ENCODE measurements at places on chromosomes 3 and 15.

DNA sequence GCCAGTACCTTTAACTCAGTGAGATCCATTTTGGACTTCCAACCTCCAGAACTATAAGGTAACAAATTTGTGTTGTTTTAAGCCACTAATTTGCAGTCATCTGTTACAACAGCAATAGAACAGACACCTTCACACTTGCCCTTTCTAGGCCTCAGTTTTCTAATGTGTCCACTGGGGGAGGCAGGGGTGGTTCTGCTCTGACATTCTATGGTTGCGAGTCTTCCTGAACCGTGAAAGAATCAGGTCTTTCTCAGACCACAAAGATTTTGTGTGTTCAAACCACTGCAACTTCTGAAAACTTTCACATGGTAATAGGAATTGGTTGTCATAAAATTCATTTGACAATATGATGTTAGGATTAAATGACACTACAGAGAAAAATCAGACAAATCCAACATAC, 26.8 kb upstream of the CSTA start:
- DNase-seq, result no peak

DNA sequence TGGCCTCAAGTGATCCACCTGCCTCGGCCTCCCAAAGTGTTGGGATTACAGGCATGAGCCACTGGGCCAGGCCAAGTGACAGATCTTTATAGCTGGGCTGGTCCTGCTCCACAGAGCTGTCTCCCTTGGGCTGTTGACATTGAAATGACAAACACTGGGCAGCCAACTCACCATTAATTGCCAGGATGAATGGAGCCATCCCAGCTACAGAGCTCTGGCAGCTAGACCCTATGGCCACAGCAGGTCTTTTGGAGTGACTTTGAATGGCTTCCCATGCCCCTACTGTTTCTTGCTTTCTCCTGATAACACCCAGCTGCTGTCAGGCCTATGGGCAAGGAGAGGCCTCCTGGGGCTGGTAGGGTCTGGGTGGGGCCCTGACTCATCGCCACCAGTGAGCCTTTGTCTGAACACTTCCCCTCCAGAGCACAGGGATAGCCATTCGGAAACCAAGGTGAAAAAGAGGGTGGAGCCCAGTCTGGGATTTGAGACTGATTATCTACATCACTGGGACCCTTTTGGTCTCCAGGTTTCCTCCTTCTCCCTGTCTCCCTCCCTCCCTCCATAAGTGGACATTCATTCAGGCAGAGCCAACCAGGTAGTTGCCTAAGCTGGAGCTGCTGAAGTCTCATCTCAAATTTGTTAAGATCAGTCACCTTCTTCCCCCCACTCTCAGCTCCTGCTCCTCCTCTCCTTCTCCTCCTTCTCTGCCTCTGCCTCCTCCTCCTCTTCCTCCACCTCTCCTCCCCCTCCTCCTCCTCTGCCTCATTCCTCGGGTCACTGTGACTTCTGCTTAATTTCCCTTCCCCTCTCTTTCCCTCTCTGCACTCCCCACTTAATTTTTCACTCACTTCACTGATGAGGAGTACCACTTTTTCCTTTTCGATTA, 34.0 kb downstream of the BHLHE40 start:
- DNase-seq, result no peak

GRCh38 chr3:188231456-188231855, 77.5 kb downstream of the LPP start:
- no peak for DNase-seq

DNA sequence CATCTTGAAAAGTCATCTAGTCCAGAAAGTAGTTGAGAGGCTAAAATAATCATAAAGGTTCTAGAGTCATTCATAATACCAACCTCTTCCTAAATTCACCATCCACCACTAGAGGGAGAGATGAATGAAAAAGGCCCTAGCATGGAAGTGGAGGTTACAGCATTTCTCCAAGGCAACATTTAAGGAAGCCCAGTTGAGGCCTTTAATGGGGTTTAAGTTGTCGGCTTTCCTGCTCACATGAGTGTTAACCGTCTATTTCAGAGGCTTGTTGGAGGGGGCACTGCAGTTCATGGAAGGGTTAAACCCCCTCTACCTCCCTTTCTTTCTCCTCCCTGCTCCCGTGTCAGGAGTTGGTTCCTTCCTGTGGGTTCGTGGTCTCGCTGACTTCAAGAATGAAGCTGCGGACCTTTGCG, 3.8 kb upstream of the SLCO3A1 start:
- no peak for DNase-seq

- no peak for DNase-seq
Observed at GRCh38 chr3:194691481-194692283, 6.0 kb downstream of the FAM43A start.

- DNase-seq, result no peak
Observed at GRCh38 chr15:56053046-56053400, 59.6 kb upstream of the NEDD4 start.

DNA sequence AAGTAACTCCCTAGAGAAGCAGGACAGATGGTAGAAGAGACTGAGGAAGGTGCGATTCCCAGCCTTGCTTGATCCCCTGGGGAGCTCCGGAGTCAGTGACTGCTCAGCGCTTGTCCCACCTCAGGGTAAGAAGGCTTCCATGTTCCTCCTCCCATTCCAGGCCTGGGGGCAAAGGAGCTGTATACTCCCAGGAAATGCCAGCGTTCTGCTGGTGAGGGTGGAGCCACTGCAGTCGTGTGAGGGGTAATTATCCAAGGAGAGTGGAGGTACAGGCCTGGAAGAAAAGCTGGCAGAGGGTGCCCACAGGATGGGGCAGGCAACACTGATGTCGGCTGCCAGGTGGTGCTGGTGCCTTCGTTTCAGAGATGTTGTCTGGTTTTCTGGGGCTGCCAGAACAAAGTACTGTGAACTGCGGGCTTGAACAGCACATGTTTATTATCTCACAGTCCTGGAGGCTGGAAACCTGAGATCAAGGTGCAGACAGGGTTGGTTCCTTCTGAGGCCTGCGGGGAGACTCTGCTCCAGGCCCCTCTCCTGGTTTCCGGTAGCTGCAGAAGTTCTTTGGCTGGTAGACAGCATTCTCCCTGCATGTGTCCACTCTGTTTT, 12.1 kb upstream of the APBA2 start:
- no peak for DNase-seq

DNA sequence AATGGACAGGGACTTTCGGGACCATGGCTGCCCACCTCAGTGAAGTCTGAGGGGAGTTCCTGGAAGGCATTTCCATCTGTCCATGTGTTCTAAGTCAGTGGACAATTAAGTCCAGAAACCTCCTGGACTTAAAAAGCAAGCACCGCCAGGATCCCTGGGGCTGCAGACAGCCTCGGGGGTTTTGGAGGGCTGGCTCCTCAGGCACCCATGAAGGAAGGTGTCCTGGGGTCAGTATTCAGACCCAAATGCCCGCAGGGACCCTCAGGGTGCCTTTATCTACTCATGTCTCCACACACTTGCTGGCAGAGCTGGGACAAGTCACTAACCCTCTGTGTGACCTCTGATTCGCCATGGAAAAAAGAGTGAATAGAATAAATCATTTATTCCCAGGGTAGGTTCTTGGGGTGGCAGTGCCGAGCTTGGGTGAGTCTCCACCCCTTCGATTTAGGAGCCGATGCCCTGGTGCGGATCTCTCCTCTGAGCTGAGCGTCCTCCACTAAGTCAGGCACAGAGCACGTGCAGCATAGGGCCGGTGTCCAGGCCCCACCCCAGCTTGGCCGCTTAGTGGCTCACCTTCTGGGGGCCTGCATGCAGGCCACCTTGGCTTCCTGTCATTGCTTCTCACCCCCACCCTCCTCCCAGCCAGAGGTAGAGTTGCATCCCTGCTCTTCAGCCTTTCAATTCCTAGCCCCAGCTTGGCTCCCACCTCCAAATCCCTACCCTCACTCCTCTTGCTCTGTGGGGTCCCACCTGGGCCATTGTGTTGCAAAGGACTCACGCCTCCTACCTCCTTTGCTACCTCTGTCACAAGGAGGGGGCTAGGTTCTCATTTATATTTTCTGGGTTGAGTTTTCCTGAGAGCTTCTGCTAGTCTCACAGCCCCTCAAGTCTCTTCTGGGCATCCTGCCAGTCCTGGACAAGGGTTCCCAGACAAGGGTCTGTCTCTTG, 19.9 kb downstream of the SLC6A6 start:
- DNase-seq, result no peak

GRCh38 chr15:48566668-48567067, 78.8 kb downstream of the FBN1 start:
- no peak for DNase-seq

GRCh38 chr3:34957677-34958076, 681.6 kb upstream of the ARPP21 start:
- no peak for DNase-seq

DNA sequence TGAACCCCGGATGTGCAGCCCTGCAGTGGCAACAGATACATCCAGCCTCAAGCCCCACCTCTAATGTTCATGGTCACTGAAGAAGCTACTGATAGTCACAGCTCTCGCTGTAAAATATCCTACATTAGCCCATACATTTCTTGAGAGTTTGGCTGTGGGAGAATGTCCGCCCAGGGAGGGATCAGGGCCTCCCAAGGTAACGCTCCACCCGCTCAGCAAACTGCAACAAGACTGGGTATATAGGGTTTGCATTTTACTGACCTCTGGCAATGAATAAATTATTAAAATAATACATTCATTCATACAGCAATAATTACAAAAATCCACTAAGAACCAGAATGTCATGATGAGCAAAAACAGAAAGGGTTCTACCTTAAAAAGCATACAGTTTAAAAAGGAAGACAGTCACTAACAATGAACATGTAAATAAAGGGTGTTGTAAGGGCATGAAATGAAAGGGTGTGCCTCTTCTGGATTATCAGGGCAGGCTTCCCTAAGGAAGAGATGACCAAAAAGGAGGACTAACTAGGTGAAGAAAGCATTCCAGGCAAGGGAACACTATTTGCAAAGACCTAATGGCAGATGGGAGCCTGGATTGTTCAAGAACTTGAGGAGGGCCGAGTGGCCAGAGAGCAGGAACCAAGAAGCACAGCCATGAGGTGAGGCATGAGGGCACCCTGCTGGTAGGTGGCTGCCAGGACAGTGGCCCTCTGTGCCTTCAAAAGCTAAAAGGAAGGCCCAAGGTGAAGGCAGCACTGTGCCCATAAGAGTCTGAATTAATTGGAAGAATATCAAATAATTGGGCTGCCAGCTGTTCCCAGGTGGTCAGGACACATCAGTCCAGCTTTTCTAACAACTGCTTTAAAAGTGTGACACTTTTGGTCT, 28.1 kb upstream of the CTDSPL start:
- DNase-seq, result no peak

DNA sequence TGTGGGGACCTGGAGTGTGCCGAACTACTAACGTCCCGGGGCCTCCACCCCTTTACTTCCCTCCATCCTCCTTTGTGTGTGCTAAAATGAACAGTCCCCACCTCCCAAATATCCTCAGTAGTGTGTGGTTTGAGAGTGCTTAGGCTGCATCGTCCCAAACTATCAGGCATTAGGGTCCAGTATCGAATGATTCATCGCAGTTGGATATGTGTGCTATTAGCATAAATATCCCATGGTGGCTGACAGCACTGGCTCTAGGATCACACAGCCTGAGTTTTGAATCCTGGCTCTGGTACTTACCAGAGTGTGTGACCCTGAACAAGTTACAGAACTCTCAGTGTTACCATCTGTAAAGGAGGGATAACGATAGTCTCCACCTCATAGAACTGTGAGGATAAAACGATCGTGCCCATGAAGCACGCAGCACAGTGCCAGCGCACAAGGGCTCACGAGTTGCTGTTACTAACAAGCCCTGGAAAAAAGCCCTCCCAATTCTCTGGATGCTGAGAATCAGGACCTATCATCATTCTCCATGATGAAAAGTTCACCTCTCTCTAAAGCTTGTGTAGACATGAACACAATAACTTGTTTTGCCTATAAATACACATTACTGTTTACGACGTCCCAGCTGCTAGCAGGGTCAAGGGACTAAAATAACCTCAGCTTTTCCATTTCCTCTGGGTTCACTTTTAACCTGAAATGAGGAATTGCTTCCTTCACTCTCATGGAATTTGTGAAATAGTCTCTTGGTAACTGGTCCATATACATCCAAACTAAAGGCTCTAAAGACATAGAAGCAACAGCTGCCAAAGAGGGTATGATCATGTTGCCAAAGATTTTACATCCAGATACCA, 51.0 kb downstream of the VGLL4 start:
- DNase-seq, result no peak

DNA sequence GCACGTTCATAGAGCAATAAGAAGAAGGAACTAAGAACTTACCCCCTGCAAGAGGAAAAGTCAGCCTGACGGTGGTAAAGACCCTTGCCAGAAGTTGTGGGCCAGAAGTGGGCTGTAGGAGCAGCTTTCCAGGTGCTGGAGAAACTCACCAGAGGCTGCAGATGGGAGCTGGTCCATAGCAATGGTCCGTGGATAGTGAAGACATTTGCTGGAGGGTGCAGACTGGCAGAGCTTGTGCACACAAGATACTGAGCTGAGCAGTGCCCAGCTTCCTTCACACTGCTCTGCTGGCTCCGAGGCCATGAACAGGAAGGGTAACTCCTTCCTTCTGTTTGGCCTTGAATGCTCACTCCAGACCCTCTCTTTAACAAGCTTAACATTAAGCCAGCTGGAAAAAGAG, 149.8 kb upstream of the BNIP2 start:
- no peak for DNase-seq

- peak; percentile 29 for DNase-seq
Observed at GRCh38 chr15:94229591-94230369, 1.6 kb upstream of the MCTP2 start.

- DNase-seq, result no peak
Observed at GRCh38 chr15:57367556-57367955, 8.7 kb upstream of the CGNL1 start.

DNA sequence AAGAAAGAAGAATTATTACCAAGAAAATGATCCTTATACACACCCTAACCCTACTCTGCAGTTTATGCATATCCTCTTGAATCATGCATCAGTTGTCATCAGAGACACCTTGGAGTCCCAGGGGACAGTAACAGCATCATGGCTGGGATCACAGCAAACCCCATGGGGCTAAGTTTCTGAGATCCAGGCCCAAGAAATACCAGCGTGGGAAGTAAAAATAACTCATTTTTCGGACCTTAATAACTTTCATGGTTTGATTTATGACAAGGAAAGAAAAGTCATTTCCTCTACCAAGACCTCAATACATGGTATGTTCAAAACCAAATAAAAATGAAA, 38.8 kb upstream of the B3GNT5 start:
- DNase-seq, result no peak

DNA sequence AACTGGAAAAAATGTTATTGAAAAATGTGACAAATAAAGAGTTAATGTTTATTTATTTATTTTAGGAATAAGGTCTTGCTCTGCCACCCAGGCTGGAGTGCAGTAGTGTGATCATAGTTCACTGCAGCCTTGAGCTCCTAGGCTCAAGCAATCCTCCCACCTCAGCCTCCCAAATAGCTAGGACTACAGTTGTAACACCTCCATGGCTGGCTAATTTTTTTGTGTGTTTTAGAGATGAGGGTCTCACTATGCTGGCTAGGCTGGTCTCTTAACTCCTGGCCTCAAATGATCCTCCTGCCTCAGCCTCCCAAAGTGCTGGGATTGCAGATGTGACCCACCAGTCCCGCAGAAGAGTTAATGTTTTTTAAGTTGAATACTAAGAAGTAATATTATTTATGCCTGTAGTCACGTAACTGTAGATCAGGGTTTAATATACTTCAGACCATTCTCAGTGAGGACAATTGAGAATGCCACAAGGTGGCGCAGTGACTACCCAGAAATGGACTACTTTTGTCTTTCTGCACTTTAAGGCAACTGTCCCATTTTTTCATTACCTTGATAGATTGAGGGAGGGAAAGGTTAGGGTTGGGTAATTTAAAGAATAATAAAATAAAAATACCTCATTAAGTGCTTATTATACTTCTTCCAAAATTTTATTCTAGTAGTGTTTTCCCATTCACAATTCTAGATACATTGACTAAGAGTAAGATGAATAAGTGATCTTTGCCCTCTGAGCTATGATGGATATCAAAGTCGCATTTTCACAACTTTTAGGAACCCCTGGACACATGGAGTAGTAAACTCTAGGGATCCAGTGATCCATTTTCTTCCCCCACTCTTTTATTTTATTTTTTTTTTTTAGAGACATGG, 6.0 kb downstream of the MUC13 start:
- DNase-seq, result peak; percentile 15
